Cerebellar nuclear complex (tissue), 1 donor: ENCODE measurements at places on chromosomes 3 and 15.

DNA sequence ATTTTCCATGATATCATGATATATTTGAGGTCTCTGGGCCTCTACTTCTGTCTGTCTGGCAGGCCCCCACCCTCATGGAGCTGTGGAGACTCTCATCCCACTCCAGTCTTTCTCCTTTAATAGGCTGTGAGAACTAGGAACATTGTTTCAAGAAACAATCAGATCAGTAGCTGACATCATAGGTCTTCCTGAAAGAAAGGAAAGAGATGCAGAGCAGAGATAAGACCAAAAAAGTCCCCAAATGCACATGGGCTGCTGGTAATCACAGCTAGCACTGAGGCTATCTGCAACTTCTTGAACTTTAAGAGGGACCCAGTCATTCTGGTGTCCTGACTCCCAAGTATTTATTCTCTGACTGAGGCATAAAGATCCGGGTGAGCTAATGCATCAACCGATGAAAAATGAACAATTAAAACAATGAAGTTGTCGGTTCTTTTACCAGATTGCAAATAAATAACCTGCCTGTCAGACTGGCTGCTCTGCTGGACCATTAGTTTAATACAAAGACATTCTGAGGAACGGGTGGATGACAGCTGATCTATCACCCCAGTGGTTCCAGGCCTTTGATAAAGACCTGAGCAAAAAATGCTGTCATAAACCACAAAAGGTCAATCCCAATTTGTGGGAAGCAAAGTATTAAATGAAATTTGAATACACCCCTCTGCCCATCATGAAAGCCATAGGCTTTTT, 780.8 kb upstream of the GOLIM4 start:
- DNase-seq, result no peak

GRCh38 chr3:154018100-154018696, 103.0 kb upstream of the ARHGEF26 start:
- DNase-seq, result no peak

GRCh38 chr3:177499779-177500423, 302.6 kb upstream of the TBL1XR1 start:
- DNase-seq, result no peak

DNA sequence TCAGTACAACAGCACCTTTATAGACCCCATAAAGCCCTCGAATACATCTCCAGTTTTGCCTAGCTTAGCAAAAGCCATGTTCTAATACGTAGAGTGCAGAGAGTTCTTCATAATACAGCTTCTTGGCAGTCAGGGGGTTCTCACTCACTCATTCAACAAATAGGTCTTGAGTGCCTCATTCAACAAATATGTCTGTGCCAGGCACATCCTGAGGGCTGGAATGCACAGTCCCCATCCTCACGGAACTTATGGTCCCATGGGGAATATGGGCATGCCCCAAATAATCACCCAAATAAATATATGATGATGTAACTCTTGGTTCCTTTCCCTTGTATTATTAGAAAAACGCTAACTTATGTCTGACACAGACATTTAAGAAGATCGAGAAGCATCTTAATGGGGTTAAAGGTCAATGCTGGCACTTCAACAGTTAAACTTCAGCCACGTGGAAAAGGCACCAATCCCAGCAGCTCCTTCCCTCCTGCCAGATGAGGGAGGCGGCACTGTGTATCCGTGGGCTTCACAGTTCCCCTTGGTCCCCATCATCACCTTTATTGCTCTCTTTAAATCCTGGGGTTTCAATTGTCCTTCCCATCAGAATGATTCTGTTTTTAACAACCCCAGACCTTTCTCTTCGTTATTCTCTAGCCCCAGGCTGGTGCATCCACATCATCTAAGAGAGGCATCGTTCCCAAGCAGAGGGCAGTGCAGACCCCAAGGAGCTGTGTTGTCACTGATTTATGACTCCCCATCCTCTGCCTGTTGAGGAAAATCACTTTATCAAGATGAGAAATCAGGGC, 18.9 kb upstream of the SEMA5B start:
- DNase-seq, result no peak

- no peak for DNase-seq
Measured at GRCh38 chr3:188188911-188189310, 35.0 kb downstream of the LPP start.

GRCh38 chr3:10772271-10773161, 43.5 kb upstream of the SLC6A11 start:
- no peak for DNase-seq

DNA sequence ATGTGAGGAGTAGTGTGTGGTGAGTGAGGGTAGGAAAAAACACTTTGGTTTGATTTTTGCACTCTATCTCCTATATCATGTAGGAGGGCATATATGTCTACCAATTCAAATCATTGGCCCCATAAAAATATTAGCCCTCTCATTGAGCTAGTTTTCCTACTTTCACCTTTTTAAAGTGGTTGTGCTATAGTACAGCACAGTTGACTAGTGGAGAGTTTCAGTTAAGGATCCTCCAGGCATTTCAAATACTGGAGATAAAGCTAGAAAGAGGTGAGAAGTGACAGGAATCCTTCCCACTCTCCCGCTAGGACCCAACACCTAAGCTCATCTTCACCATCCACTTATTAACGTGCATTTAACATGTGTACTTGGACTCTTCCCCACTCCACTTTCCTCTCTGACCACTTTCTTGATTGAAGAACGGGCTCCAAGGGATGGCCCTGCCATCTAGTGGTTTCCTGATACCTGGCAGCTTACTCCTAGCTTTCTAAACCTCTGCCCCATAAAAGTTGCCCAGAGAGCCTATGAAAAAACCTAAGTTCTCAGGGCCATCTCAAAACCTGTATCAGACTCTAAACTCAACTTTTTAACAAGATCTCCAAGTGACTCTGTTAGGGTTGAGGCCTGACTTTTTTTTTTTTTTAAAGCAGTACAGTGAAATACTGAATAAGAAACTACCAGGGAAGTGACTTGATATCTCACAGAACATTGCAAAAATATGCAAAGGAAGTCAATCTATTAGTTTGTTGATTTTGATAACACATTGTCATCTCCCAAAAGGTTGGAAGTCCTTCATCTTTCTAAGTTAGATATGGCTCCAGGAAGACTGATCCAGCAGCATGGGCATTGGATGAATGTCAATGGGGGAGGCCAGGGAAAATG, 17.9 kb downstream of the IL12A start:
- DNase-seq, result peak; percentile 11

- no peak for DNase-seq
Measured at GRCh38 chr3:166957121-166957520, 423.0 kb downstream of the ZBBX start.

- no peak for DNase-seq
Measured at GRCh38 chr3:72665701-72666446, 182.4 kb downstream of the SHQ1 start.

DNA sequence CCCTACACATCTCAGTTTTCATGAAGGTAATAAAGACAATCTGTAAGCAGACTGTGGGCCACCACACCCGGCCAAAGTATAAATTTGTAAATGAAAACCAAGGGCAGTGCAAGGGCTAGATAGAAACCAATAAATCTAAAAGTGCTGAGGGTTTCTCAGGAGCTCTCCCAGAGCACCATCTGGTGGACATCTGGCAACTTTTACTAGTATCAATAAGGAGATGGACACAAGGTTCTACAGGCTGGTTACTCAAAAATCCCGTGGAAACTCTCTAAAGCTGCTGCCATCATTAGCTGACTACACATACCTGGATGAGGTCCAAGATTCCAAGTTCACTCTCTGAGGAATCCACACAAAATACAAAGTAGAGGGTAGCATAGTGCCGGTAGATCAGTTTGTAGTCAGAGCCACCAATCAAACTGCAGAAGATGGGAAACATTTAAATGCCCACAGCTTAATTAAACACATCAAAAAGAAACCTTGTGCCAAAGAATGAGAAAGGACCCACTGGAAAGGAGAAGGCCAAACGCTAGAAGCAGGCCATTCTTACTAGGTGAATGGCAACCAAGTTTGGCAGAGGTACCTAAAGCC, 5.5 kb downstream of the AP3S2 start:
- no peak for DNase-seq

- DNase-seq, result no peak
Measured at GRCh38 chr15:41903782-41904181, 9.9 kb upstream of the SPTBN5 start.

DNA sequence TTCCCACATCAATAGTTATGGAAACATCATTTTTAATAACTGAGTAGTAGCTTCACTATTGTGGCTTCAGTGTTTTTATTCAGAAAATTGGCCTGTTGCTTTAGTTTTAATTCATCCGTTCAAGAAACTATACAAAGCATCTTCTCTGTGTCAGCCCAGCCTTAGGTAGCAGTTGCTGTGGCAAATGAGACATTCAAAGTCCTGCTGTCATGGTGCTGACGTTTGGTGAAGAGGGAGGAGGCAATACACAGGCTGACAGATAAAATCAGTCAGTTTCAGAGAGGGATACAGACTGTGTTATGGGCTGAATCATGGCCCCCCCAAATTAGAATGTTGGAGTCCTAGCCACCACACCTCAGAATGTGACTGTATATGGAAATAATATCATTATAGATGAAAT, 56.5 kb downstream of the SLC7A14 start:
- peak; percentile 49 for DNase-seq

GRCh38 chr3:46759239-46760167, 41.8 kb upstream of the PRSS50 start:
- DNase-seq, result no peak

DNA sequence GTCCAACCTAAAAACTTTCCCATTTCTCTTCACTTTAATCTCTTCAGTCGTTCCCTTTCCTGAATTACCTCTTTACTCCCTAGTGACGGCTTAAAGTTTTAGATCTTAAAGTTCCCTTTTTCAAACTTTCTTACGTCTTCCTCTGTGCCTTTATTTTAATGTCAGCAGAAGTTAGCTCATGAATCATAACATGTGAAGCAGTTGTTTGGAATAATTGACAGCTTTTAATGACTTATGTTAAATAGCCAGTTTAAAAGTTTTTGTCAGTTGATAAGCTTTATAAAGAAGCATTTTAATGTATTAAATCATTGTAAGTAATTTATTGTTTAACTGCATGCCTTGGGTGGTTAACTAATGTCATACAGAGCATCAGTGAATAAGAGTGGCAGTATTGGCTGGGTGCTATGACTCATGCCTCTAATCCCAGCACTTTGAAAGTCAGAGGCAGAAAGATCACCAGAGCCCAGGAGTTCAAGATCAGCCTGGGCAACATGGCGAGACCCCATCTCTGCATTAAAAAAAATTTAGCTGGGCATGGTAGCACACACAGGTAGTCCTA, 33.9 kb downstream of the PIK3CA start:
- no peak for DNase-seq

GRCh38 chr3:146476094-146476740, 6.9 kb upstream of the PLSCR2 start:
- DNase-seq, result no peak

DNA sequence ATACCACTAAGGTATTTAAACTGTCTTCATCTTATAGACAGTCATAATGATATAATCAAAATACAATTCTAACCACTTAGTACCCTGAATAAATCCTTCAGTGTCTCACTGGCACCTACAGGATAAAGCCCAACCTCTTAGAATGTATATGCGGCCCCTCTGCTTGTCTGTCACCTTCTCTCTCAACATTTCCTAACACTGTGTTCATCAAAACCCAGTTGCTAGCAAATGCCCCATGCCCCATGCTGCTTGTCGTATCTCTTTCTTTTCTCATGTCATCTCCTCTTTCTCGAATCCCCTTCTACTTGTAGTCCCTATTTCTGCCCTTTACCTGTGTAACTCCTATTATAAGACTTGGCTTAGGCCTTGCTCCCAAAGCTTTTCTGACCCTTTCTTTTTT, 24.6 kb upstream of the PLSCR4 start:
- no peak for DNase-seq

DNA sequence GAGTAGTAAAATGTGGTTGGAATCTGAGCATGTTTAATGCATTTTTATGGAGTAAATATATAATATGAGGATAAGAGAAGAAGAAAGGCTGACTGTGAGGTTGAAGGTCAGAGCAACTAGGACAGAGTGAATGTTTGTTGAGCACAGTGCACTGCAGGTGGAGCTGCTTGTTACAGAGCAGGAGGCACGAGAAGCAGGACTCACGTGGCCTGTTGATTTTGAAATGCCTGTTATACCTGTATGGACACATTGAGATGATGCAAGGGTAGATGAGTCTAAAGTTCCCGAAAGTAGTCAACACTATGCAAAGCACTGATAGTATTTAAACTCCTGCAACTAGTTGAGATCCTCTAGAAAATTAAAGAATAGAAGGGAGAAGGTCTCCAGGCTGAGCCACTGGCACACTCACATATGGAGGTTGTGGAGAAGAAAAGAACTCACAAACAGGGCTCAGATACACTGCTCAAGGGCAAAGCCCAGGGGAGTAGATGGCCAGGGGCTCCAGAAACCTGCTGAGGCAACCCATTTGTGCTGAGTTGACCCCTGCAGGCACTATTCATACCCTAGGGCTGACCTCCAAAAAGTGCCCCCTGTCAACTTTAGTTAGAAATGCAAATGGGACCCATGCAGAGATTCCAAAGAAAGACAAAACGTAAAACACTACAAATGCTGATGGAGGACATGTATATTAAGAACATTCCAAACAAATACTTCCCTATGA, 541.5 kb downstream of the GABRG3 start:
- DNase-seq, result no peak

- no peak for DNase-seq
Measured at GRCh38 chr3:193757457-193757856, 164.4 kb downstream of the OPA1 start.

GRCh38 chr3:126649556-126650092, 5.3 kb downstream of the TXNRD3 start:
- DNase-seq, result no peak

DNA sequence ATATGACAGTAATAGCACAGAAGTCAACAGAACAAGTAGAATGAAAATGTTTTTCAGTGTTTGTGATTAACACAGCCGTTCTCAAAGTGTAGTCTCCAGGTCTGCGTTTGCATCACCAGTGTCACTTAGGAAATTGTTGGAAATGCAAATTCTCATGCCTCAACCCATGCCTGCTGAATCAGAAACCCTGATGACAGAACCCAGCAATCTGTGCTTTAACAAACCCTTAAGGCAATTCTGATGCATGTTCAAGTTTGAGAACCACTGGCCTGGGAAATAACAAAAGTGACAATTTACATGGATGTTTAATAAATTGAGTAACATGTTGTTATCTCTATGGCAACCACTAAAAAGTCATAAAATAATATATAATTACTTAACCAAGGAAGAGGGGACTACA, 103.1 kb upstream of the ATP11B start:
- DNase-seq, result no peak

GRCh38 chr3:158742871-158743663, 10.8 kb upstream of the RARRES1 start:
- DNase-seq, result no peak

- DNase-seq, result no peak
Measured at GRCh38 chr3:100020876-100021644, 93.2 kb downstream of the FILIP1L start.

DNA sequence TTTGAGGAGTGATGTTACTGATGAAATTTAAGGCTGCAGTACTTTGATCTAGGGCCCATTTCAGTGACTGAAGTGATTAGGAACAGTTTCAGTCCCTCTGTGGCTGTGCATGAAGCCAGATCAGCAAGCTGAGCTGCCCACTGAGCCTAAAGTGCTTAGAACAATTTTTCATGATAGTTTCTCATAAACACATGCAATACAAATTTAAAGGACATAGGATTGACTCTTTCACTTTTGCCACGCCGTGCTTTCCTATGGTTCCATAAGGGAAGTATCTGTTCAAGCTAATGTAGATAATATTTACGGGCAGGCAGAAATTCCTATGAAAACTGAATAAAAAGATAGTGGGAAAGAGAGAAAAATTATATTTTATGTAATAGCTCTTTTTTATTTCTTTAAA, 10.6 kb downstream of the ANKUB1 start:
- DNase-seq, result no peak

- no peak for DNase-seq
Measured at GRCh38 chr3:187318819-187319616, 27.5 kb upstream of the MASP1 start.

GRCh38 chr15:79572691-79573404, 140.7 kb downstream of the MINAR1 start:
- no peak for DNase-seq
